ENCODE measurements at places on chromosomes 5 and 9.

GRCh38 chr5:41968153-41968723 lies 43.2 kb downstream of the FBXO4 start:
- DNase-seq: no peak

GRCh38 chr9:35510754-35511428 lies 21.0 kb downstream of the RUSC2 start:
- no peak for DNase-seq

- no peak for DNase-seq
Measured at GRCh38 chr5:154257046-154257445, 66.5 kb downstream of the GALNT10 start.

DNA sequence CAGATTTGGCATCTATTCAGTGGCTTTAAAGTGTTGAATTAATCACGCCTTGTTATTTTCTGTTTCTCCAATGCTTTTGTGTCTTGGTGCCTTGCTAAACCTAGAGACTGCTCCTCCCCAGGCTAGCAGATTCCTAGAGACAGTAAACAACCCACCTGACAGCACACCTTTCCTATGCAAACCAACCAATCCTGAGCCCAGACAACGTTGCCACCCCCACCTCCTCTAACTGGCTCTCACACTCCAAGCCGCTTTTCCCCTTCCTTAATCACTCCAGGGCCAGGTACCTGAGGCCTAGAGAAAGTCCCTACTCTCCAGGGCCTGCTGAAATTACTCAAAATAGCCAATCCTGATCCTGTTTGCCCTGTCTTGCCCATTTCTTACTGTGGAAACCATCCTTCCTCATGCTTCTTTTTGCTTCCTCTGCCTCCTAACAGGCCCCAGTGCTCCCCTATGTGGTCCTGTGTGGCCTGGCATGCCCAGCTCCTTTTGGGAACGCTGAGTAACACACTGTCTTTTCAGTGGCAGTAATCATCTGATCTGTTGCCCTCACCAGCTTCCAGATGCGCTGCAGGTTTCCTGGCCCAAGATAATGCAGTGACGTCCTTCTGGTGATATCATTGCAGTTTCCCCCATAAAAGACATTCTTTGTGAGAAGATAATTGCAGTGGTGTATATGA lies 53.4 kb downstream of the GAS1 start:
- DNase-seq: no peak

DNA sequence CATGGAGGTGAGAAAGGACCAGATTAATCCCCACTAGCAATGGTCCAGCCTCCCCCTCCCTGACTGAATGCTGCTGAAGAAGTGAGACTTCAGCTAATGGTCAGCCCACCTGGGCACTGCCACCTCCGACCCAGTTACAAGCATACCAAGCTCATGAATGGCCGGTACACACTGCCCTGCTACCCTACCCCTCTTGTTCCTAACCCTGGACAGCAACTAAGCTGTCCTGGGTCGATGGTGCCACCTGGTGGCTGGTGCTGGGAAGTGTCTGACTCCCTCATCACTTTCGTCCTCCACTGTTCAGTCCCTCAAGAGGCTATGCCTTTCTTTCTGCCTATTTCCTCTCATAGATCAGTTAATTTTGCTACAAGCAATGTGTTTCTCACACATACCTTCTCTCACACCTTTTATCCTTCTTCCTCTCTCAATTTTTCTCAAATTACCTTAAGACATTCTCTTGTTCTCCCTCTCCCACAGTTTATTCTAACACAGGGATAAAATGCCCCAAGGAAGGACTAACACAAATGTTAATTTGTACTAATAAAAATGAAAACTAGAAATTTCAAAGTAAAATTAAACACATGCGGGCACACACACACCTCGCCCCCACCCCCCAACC lies 42.4 kb downstream of the PAX5 start:
- no peak for DNase-seq

- no peak for DNase-seq
Measured at GRCh38 chr5:170418736-170419135, 29.6 kb upstream of the KCNMB1 start.

DNA sequence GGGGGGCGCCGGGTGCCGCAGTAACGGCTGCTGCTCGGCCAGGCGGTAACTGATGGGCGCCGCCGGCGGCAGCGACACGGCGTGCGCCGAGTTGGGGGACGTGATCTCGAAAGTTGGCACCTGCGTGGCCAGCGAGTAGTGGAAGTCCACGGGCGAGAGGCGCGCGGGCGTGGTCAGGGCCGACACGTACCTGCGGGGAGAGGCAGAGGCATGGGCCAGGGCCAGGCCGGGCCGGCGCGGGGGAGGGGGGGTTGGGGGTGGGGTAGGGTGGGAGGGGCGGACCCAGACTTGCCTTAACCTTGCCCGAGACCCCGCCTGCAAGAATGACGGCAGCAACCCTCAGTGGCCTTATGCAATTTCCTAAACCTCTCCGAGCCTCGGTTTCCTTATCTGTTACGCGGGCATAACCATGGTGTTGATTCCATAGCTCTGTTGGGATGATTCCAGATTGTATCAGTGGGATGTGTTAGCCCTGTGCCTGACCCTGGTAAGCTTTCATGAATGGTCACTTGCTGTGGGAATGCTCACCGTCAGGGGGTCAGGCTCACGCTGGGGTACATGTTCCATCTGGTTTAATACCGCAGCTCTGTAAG lies 53.0 kb downstream of the PSD2 start:
- DNase-seq: peak; percentile 18

- DNase-seq: no peak
Measured at GRCh38 chr9:113484258-113484730, 20.8 kb downstream of the RGS3 start.

DNA sequence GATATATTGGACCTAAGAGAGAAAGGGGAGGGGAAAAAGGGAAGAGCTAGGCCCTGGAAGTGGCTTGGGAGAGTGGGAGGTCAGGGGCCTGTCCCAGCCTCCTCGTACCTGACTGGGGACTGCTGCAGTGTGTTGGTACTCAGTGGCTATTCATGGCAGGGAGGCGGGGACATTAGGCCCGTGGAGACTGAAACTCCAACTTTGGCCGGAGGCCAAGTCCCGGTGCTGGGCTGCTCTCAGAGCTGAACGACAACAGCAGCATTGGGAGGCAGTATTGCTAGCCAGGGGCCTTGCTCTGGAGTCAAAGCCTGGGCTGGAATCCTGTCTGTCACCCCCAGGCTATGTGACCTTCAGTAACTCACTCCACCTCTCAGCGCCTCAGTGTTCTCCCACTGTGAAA lies 37.8 kb downstream of the NEURL1B start:
- no peak for DNase-seq

DNA sequence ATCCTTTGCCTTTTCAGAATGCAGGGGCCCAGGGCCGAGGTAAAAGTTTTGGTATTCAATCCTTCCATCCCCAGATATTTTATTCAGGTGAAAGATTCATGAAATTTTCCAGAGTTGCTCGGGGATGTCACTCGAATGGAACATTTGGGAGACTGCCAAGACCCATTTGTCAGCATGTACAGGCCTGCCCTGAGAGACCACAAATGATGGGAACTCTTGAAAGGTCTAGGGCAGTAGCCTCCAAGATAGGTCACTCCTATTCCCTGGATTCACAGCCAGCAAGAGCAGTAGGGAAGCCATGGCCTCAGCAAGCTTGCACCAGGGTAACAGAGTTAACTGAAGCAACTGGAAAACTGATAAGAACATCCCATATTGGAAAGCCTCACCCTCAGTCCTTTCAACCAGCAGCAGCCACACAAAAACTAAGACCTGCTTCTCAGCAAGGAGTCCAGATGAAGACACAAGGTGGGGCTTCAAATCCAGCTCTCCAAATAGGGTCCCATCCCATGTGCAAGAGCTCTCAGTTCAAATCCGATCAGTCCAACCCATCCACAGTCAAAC lies 12.5 kb downstream of the CARD6 start:
- no peak for DNase-seq

DNA sequence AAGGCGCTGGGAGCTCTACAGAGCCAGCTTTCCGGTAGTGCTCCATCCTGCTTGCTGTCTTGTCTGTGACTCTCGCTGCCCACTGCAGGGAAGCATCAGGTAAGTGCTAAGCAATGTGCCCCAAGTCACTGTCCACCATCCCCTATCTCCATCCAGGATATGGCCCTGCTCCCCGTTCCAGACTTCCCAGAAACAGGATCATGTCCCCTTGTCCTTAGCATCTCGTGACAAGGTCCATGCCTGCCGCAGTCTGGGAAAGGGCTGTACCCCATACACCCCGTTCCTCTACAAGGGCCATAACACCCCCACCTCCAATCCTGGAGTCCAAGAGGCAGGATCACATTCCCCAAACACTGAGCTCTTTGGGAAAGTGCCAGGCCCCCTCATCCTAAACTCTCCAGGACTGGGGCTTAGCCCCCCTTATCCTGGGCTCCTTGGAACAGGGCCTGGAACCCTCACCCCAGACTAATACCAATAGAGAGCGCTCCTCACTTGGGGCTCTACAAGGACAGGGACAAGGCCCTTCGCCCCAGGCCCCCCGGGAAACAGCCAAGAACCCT lies 566 bp downstream of the RPP25L start:
- DNase-seq: no peak

DNA sequence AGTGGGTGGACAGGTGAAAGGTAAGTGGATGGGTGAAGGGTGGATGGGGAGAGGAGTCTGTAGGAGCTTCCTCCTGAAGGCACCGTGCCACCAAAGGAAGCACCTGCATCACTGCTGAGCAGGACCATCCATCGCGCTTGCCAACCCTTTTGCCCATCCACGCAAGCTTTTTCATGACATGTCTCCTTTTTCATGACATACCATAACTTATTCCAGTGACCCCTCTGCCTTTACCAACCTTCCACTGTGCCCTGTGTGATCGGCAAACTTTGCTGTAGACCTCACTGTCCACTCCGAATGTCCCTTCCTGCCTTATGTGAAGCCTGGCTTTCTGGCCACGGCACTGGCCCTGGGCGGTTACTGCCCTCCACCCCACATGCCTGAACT lies 13.4 kb downstream of the FLT4 start:
- DNase-seq: no peak

DNA sequence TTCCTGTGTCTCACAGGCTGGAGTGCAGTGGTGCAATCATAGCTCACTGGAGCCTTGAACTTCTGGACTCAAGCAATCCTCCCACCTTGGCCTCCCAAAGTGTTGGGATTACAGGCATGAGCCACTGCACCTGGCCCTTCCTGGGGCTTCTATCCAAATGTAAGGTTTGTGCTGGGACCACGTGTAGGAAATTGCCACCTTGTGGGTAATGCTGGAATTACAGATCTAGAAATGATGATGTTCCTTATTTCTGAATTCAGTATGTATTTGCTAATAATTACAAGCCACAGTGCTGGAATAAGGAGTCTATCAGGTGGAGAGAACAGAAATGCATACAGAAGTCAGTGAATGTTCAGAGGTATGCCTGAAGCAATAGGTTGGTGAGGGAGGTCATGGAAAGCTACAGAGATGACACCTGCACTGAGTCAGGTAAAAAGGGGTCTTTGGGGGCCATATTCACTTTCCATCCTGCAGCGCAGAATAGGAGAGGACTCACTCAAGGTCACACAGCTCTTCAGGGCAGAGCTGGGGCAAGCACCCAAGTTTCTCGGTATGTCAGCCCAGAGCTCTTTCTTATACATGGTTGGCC lies 8.8 kb upstream of the IGFBPL1 start:
- DNase-seq: no peak

DNA sequence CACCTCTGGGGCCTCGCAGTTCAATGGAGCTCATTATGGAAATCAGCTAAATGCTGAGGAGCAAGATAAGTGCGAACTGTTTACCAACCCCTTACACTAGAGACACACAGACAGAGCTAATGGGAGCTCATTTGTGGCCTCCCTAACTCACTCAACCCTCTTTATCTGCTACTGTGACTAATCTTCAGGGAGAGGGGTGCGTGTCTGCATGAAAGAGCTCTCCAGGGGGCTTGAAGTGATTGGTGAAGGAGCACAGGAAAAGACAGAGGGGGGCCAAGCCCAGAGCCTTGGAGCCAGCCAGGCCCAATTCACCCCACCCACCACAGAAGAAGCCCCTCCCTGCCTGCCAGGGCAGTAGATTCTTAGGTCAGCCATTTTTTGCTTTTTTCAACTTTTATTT lies 466.8 kb upstream of the BRINP1 start:
- DNase-seq: no peak

DNA sequence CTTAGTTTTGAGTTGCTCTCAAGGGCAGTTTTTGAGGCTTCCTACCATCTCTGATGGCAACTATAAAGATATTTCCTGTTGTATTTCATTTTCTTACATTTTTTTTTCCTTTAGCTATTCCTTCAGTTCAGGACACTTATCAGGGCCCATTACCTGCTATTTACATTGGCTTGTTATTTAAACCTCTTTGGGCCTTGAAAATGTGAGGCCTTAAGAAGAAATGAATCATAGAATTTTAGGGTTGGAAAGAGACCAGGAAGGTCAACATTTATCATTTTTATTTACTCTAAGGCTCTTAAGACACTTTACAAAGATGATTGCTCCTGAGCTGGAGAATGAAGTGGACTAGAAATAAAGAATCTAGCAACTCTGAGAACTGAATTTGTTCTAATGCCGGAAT lies 335.2 kb downstream of the DTWD2 start:
- no peak for DNase-seq

GRCh38 chr9:115593587-115594091 lies 475.7 kb upstream of the TNC start:
- no peak for DNase-seq

DNA sequence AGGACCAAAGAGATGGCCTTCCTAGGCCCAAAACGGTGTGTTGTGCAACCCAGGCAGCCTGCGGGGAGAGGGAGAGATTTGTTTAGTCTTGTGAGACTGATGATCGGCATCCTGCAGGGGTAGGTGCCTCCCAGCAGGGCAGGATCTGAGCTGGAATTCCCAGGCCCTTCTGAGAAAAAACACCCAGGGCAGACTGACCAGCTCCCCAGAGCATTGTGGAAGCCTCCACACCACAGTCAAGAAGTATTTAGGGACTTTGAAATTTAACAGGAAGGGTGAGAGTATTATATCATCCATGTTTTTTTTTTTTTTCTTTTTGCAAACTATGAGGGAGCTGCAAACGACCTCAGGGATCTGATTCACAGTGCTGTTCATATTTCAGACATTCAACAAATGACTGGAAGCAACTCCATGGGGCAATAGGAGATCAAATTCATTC lies 104.5 kb upstream of the LHFPL2 start:
- DNase-seq: no peak

- DNase-seq: no peak
Measured at GRCh38 chr5:112907166-112907631, 14.8 kb downstream of the REEP5 start.

Data from stimulated activated CD4-positive, alpha-beta T cell treated with anti-CD3 and anti-CD28 coated beads, Interleukin-15, amount 100 ng/mL, for 1 hour (primary cell).